NCI-H446 (cell line): ENCODE measurements at places on chromosomes 11 and 22.

DNA sequence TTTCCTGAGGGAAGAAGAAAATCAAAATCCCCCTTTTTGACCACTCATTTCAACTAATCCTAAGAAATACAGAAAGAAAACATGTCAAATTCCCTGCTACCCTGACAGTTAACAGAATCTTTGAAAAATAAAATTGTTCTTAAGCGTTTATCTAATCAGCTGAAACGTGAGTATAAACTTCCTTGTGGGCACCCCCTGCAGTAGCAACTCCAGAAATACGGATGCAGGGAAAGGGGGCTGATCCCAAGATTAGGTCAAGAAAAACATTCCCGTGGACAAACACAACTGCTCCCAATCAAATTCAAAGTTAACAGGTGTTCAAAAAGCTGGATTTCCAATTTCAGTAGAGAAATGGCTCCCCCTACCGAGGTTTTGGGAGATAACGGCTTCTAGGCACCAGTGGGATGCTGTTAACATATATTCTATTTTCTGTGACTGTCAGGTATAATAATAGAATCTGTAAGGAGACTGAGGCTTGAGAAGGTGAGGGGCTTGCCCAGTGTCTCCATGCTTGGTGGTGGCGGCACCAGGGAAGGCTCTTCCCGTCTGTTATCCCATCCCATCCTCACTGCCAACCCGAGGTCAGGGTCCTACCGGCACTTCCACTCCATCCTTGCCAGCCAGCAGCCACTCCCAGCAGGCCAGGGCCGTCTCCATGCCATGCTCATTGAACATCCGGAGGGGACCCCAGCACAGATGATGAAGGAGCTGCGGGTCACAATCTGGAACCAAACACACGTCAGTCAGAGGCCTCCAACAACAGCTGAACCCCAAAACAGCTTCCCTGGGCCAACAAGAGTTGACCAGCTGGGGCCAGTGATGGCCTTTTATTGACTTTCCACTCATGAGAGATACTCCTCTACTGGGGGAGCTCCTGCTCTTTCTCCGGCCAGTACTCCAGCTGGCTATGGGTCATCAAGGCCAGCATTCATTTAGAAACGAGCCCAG lies 32.0 kb upstream of the SERPIND1 start:
- peak; percentile 46 for DNase-seq

DNA sequence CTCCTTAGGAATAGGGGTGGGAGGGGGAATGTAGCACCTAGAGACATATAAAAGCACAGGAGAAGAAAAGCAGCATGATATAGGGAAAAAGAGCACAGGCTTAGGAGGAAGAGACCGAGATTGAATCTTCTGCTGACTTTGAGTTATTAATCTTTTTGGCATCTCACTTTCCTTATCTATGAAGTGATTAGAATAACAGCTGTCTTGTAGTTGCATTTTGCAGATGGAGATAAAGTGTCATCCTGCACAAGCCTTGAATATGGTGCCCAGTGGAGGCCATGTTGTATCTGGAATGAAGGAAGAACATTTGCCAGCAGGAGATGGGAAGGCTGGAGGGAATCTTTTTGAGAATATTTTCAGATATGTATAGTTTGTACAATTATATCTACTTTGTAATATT lies 594.7 kb downstream of the NELL1 start:
- no peak for DNase-seq

DNA sequence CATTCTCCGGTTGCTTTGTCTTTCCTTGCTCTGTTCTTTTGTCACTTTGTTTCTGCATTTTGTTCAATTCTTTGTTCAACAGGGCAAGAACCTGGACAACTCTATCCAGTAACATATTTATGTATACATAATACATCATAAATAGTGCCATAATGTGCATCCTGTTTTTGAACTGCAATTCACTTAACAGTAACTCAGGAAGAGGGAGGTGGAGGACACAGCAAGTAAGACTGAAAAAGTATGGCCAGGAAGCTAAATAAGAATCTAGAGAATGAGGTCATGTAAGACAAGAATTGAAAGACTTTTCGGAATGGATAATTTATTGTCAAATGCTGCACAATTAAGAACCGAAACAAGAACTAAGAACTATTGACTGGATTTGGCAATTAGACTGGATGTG lies 29.2 kb upstream of the CHORDC1 start:
- no peak for DNase-seq

DNA sequence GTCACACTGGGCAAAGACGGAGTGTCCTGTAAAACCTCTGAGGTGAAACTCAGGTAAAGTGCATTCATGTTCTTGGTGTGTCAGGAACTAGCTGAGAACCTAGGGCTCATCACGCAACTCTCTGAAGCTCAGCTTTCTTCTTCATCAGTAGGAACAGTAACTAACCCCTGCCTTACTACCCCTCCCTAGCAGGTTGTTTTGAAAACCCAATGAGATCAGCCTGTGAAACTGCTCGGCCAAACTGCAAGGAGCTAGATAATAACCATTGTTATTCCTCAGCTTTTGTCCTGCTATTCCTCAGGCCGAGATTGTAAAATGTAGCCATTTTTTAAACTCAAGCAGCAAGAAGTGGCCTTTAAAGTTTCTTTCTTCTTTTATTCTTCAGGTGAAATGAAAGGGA lies 9.8 kb upstream of the FJX1 start:
- no peak for DNase-seq

DNA sequence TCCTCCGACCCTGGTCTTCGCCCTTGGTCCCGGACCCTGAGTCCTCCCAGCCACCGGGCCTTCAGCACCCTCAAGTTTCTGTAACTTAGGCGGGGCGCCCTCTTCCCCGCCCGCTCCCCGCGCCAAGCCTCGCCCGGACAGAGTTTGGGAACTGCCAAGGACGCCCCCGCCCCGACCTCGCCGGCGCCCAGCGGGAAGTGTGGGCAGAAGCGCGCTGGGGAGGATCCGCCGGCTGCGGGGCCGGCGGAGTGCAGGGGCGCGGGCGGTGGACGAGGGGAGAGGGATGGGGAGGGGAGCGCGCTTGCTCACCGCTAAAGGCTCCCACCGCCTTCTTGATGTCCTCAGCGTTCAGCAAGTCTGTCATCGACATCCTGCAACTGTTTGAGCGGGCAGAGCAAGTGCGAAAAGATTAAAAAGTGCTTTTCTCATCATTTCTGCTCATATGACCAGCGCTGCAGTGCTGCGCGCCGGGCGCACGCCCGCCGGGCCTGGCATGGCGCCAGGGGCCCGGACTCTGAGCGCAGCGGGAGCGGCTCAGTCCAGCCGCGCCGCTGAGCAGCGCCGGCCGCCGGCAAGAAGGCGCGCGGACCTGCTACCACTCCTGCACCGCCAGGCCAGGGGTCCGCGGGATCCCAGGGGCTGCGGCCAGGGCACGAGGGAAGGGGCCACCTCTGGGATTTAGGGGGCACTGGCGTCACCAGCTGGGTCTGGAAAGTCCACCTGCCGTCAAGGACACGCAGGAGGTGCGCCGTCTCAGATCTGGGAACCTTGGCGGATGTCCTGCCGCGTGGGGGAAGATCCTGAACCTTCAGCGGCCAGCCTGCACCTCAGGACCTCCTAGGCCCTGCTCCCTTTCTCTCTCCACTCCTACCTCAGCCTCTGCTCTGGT lies at the start of gene PVALB:
Gene PVALB (minus strand): TSS at position 400 of the 889 bp plus-strand sequence. CDS start 30 bp downstream, at position 370.
- no peak for DNase-seq

GRCh38 chr22:48366591-48366990 lies 1461.1 kb downstream of the BRD1 start:
- DNase-seq = no peak

DNA sequence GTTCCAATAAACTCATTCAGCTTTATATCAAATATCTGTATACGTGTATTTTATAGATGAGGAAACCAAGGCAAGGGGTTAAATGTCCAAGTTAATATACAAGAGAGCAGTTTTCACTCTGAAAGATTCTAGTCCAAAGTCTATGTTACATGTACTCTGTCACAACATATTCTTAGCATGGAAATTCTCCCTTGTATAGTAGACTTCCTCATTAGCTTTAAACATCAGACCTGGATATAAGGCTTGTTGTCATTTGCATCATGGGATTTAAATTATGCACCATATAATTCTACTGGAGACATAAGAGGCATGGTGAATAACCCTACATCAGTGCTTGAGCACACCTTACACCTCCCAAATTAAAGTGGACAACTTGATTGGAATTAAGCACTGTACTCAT lies 681.9 kb upstream of the CCDC179 start:
- no peak for DNase-seq

GRCh38 chr11:33390944-33391892 lies 134.0 kb downstream of the HIPK3 start:
- DNase-seq = no peak

GRCh38 chr22:22593964-22594656 lies 35.0 kb upstream of the PRAME start:
- peak; percentile 50 for DNase-seq

DNA sequence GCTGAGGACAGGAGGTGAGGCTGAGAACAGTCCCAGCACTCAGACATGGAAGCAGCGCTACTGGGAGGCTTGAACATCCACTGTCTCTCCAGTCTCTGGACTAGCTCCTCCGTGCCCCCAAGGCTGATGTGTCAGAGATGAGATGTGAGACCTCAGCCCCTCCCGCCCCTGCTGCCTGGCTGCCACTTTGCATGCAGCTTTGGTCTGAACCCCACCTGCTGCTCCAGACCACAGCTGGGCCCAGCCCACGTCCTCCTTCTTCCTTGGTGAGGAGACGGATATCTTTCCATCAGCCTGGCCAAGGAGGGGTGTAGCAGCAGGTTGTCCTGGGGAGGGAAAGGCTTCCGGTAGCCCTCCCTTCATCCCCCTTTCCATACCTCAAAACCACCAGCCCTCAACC lies 148.0 kb upstream of the B3GAT1 start:
- no peak for DNase-seq

DNA sequence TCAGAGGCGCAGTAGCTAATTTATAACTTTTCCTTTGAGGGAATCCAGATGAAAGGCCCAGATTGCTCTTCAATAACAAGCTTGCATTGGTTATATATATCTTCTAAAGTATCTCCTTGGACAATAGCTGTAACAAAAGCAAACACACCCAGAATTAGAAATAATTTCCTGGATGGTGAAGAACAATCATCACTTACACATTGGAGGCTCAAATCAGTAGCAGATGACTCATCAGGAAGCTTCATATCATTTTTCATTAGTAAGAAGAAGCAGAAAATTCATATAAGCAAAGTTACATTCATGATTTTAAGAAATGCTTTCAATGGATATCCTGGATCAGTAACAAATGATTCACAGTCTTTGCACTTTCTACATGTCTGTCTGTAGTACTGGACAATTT lies 173.6 kb upstream of the CCDC90B start:
- DNase-seq = no peak

- DNase-seq = no peak
Measured at GRCh38 chr11:119551420-119552105, 128.6 kb upstream of the THY1 start.

GRCh38 chr11:37525336-37525735 lies 927.3 kb upstream of the RAG2 start:
- DNase-seq = no peak

- no peak for DNase-seq
Measured at GRCh38 chr11:46574656-46575055, 19.2 kb downstream of the AMBRA1 start.

GRCh38 chr11:46075928-46076327 lies 45.3 kb downstream of the PHF21A start:
- DNase-seq = no peak

- DNase-seq = no peak
Measured at GRCh38 chr11:128867277-128867676, at the start of gene KCNJ1. KCNJ1 (minus strand) TSS chr11:128867296; CDS start chr11:128840243, 27,053 bp downstream.

DNA sequence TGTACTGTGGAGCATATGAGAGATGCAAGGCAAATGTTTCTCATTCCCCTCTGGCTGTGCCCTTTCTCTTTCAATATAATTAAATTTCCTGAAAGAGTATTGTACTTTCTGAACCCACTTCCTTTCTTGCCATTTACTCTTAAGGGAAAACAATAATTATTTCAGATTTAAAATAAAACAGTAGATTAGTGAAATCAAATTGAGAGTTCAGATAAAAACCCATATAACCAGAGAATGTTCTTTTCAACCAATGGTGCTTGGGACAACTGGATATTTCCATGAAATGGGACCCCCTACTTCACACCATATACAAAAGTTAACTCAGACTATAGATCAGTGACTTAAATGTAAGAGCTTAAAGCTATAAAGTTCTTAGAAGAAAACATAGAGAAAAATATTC lies 26.1 kb upstream of the DLAT start:
- no peak for DNase-seq

DNA sequence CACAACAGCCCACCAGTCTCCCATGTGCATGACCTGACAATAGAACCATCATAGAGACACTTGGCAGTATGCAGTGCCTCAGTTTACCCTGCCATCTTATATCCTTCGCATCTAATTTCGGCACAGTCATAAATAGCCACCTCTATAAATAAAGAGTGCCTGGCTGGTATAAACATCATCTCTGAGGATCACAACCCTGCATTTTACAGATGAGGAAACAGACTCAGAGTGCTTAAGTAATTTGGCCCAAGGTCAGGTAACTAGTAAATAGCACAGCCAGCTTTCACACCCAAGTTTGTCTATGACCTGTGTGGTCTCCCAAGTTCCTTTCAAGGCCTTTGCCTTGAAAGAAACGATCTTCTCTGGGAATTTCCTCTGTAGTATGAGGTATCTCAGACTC lies 44.6 kb downstream of the CYB5R2 start:
- no peak for DNase-seq

- DNase-seq = no peak
Measured at GRCh38 chr11:17752144-17752543, 17.6 kb downstream of the KCNC1 start.

GRCh38 chr11:77140231-77140851 lies 12.3 kb downstream of the MYO7A start:
- no peak for DNase-seq

- no peak for DNase-seq
Measured at GRCh38 chr11:7630002-7630401, 43.3 kb downstream of the CYB5R2 start.

GRCh38 chr11:27228232-27228905 lies 134.6 kb downstream of the CCDC34 start:
- no peak for DNase-seq

DNA sequence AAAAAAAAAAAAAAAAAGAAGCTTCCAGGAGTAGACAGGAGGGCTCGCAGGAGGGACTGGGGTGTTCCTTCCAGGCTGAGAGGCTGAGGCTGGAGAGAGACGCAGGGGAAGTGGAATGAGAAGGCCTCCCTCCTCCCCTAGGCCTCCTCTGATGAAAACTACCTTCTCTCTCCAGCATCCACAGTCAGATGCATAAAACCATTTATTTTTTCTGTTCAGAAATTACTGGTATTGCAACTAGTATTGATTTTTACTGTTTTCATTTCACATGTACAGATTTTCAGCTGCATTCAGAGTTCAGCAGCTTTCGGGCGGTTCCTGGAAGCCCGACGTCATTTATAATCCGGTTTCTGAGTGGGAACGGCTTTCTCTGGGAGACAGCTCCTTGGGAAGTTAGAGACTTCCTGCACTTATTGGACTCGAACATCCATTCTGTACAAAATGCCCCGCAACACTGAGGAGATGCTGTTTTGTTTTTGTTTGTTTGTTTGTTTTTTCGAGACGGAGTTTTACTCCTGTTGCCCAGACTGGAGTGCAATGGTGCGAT lies 6.9 kb upstream of the NFAM1 start:
- DNase-seq = no peak
